ENCODE measurements at places on chromosomes 5 and 9.
A peak's percentile ranks its signal among the peaks of the same experiment; 100 is the strongest.

GRCh38 chr9:132193227-132194124, 31.6 kb downstream of the NTNG2 start:
- no peak for DNase-seq

GRCh38 chr9:119667163-119667562, 297.9 kb upstream of the BRINP1 start:
- DNase-seq = no peak

GRCh38 chr5:111075520-111075919, 4.0 kb downstream of the TSLP start:
- no peak for DNase-seq

DNA sequence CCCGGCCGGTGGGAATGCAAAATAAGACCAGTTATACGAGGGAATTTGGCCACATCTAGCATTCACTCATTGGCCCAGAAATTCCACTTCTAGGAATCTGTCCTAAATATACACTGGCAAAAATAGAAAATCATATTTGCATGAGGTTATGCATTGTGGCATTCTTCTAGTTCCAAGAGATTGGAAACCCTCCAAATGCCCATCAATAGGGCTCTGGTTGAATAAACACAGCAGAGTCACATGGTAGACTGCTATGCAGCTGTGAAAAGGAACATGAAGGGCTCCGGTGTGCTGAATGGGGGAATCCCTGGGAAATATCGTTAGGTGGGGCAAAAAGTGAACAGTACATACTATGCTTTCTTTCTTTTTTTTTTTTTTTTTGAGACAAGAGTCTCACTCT, 36.8 kb downstream of the PTGES start:
- no peak for DNase-seq

DNA sequence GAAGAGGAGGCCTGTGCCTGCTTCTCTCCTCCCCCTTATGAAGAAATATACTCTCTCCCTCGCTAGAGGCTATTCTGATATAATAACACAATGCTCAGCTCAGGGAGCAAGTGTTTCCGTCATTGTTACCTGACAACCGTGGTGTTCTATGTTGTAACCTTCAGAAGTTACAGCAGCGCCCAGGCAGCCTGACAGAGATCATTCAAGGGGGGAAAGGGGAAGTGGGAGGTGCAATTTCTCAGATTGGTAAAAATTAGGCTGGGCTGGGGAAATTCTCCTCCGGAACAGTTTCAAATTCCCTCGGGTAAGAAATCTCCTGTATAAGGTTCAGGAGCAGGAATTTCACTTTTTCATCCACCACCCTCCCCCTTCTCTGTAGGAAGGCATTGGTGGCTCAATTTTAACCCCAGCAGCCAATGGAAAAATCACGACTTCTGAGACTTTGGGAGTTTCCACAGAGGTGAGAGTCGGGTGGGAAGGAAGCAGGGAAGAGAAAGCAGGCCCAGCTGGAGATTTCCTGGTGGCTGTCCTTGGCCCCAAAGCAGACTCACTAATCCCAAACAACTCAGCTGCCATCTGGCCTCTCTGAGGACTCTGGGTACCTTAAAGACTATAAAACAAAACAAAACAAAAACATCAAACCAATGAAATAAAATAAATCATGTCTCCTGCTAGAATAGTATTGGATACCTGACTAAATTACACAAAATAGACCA, 1.3 kb downstream of the TMEM174 start:
- no peak for DNase-seq

GRCh38 chr9:70696694-70697335, 282.4 kb upstream of the KLF9 start:
- DNase-seq = no peak

DNA sequence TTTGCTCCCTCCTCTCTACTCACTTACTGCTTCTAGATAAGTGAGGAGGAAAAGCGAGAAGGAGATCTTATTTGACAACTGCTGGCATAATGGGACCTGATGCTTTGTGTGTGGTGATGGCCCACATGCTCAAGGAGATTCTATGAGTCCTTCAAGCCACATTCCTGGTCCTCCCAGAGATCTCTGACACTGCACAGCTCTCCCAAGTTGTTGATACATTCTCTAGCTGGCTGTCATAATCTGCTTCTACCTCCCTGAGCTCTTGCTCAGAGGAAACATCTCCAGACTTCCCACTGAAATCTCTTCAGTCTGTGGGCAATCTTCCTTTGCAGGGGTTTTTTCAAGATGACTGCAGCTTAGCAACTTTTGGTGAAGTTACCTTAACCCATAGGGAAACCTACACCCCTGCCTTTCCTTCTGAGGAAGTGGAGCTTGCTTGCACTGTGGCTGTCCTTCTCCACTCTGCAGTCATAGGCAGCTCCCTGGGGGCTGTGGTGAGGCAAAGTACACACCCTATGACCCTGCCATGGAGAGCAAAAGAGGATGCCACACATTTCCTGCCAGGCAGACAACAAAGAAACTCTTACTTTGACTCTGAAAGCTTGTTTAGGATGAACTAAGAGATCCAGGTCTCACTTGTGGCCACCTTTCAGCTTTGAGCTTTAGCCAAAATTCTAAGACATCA, 163.8 kb downstream of the TMEM38B start:
- DNase-seq = no peak

DNA sequence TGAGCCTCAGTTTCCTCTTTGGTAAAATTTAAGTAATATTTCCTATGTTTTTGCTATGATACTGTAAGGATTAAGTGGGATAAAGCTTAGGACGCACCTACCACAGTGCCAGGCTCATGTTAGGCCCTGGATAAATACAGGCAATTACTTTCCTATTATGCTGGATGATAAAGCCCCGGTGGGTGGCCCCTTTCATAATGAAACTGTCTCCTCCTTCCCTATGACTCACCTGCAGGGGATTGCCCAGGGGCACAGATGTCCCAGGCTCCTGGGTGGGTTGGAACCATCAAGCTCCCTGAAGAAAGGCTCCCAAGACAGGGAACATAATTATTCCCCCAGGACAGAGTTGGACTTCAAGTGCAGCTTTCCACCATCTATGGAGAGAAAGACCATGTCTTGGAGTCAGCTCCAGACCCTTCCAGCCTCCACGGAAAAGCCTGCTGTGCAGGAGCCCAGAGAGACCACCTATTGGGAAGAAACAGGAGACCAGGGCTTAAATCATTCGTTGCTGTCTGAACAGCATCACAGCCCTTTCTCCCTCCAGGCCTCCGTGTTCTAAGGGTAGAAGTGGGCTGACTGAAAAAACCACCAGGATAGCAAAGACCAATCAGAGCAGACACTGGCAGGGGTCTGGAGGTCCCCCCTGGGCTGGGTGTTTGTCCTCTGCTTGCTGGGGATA, 43.2 kb upstream of the FOXE1 start:
- DNase-seq = no peak

DNA sequence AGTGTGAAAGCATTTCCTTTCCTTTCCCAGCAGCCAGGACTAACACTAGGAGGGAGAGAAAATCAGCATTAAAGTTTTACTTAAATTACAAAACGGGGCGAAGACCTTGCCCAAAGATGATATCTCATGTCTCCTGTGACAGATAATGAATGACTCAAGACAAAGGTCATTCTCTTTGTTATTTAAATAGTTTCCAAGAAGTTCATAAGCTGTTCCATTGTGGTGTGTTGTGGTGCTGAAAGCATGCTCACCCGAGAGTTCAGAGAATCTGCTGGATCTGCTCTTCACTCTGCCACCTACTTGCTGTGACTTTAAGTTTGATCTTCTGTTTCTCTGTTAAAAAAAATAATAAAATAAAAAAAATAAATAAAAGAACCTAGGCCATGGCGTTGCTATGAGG, 265.9 kb upstream of the NR4A3 start:
- DNase-seq = no peak

DNA sequence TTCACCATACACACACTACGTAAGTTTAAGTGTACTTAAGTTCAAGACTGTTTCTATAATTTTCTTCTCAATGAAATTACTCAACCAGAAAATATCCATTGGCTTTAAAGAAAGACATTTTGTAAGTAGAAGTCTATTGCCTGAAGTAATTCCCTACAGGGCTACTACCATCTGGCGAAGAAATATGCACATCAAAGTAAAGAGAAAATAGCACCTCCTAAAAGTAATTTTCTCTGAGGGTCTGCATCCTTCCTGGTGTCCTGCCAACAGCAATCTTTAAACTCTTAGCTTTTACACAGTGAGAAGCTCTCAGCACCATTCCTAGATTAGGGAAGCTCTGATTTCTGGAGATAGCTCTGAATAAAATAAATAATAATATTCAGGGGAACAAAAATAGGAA, 498.5 kb upstream of the TYRP1 start:
- no peak for DNase-seq

DNA sequence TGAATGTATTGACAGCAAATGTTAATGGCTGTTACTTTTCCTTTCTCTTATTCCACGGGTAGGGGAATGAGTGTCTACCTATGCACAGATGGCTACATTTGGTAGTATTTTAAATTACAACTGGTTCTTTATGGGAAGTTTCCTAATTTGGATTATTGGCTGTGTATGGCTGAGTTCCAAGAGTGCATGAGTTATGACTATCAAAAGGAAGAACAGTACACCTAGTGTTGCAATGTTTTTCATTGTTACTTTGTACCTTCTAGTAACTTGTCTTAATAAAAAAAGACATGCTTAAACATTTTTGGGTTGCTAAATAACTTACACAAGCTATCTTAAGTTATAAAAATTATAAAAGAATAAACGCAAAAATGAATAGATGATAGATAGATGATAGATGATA, 35.8 kb upstream of the MAMDC2 start:
- DNase-seq = no peak

DNA sequence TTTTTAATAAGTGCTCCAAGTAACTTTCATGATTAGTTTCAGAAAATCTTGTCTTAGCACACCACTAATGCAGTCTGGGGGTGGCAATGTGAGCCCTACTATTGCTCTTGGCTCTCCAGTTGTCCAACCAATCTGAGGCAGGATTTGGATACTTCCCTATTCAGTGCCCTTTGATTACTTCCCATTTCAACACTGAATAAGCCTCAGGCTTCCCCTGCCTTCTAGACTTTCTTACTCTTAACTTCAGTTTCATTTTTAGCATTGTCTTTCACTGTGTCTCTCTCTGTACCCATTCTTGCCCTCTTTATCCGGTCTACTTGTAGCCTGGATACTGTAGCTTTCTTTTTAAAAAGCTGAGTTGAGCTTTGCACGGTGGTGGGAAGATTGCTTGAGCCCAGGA, 186.1 kb downstream of the C9orf152 start:
- DNase-seq = no peak

DNA sequence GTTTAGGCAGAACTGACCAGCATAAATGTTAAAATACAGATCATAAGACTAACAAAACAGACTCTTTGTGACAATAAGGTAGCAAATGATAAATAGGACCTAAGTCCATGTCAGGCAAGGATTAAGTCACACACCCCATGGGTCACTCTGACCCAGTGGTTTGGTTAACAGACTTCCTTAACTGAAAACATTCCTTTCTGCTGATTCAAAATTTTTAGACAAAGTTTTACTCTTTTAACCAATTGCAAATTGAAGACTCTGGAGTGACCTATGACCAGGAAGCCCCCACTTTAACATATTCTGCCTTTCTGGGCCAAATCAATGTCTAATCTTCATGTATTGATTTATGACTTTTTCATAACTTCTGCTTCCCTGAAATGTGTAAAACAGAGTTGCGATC, 4.9 kb upstream of the NXNL2 start:
- no peak for DNase-seq

DNA sequence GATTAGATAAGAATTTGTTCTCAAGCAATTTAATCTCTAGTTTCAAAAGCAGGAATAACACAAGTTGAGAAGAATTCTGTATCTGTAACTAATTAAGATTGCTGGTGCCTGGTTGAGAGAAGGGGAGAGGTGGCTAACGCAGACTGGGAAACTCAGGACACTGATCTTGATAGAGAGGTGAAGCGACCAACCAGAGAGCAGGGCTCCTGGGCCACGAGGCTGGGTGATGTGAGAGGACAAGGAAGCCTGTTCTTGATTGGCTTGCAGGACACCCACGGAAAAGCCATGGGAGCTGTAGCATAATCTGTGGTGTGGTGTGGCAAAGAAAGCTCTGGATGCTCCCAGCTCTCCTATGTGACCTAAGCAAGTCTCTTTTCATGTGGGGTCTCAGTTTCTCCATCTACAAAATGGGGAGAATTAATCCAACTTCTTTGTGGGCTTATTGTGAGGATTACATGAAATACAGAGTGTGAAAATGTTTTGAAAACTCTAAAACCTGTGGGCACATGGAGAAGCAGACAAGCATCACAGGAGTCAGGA, 594.1 kb upstream of the BRINP1 start:
- peak; percentile 49 for DNase-seq

DNA sequence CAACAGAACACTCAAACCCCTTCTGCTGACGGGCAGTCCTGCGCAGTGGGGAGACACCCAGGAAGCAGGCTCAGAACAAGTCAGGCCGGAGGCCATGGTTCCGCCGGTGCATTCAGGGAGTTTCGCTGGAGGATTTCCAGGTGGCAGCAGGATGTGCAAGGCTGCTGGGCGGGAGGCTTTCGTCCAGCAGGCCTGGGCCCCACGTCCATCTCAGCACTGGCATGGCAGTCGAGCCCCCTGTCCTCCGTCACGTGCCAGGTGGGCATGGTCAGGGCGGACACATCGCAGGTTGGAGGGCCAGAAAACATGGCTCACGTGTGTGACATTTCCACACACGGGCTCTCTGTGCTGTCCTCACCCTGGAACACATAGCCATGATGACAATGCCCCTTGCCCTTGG, 299.9 kb upstream of the IRX2 start:
- no peak for DNase-seq

GRCh38 chr5:107979900-107980299, 309.2 kb upstream of the EFNA5 start:
- DNase-seq = no peak

DNA sequence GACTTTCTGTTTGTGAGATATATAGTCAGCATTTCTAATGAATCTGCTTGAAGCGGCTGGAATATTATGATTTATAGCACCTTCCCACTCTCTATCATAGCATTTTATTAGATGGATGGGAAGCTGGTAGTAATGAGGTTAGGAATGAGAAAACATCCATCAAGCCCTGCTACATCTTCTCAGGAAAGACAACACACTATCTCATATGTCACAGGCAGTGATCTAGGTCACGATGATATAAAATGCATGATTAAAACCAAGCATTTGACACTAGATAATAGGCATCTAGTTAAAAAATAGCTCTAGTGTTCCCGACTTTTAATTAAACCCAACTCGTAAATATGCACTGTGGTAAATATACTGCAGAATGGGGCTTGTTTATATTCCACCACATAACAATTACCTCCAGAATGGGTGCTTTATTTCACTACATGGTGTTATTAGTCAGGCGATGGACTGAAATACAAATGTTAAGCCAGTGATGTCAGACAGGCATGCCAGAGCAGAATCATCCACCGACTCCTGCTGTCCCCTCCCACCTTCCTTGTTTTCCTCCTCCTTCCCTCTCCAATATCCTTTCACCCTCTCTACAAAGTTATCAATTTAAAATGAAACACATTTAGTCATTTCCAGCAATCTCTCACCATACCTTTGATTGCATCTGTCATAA, 286.8 kb downstream of the SPATA31D1 start:
- DNase-seq = no peak

GRCh38 chr9:98517761-98518160, 191.0 kb downstream of the GABBR2 start:
- peak; percentile 24 for DNase-seq

GRCh38 chr5:72093824-72094223, 13.5 kb upstream of the MAP1B start:
- DNase-seq = no peak

- no peak for DNase-seq
Measured at GRCh38 chr9:8362250-8362649, 562.7 kb upstream of the DMAC1 start.

All from A549 (cell line).